ENCODE measurements at places on chromosomes 6 and 20. TPM values are rescaled to one million over a fixed set of nuclear protein-coding genes. Genes with fewer than 3 reads are reported as not detected.

- no peak overlapping the region for H3K4me3 ChIP-seq
- H3K27ac ChIP-seq: no peak overlapping the region
- H3K4me1 ChIP-seq: no peaks in the 10 kb centered on the region
Measured at GRCh38 chr20:37651932-37652331, 41.9 kb upstream of the CTNNBL1 start.

GRCh38 chr6:106099235-106099537 lies 13.1 kb downstream of the PRDM1 start:
- peak overlapping the region; percentile 72 for H3K4me3 ChIP-seq
- DNase-seq: no peak
- H3K27ac ChIP-seq: peak overlapping the region; percentile 80

DNA sequence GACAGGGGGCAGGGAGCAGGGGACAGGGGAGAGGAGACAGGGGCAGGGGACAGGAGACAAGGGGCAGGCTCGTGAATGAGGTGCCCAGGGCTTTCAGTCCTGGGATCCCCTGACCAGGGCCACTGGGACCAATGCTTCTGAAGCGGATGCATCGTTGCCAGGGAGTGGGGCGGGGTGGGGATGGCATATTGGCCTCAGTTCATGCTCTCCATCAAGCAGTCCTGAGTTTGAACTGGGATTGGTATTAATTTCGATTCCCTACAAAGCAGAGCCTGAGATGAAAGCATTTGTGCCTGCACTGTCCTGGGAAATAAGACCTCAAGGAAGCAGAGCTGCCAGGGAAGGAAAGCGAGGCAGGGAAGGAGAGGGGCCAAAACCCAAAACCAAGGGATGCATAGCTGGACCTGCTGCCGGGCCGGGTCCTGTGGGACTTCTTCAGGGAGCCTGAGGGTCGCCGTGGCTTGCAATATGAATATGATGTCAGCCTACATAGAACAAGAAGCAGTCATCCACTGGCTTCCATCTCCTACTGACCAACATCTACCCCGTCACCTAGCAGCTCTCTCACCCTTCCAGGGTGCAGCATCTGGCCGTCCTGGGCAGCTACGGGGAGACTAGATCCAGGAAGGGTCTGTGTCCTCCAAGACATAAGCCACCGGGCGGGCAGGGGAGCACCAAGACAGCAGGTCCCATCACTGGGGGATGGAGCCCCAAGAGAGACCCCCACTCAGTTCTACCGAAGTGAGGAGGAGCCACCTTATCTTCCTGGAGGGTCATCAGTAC lies 233.3 kb downstream of the SYNDIG1 start:
- no peaks in the 10 kb centered on the region for H3K4me1 ChIP-seq
- DNase-seq: no peak
- H3K27me3 ChIP-seq: no peaks in the 10 kb centered on the region
- no peak overlapping the region for H3K4me3 ChIP-seq
- H3K27ac ChIP-seq: no peak overlapping the region

GRCh38 chr6:52109171-52109571 lies 21.8 kb upstream of the PKHD1 start:
- no peaks in the 10 kb centered on the region for H3K36me3 ChIP-seq
- H3K4me1 ChIP-seq: no peaks in the 10 kb centered on the region
- no peak overlapping the region for H3K4me3 ChIP-seq
- H3K27ac ChIP-seq: no peak overlapping the region
- H3K27me3 ChIP-seq: no peaks in the 10 kb centered on the region

- no peak overlapping the region for H3K27ac ChIP-seq
- H3K4me3 ChIP-seq: no peak overlapping the region
- H3K36me3 ChIP-seq: no peaks in the 10 kb centered on the region
- DNase-seq: no peak
- H3K4me1 ChIP-seq: no peaks in the 10 kb centered on the region
Measured at GRCh38 chr6:157607317-157608109, 215.5 kb upstream of the SNX9 start.

DNA sequence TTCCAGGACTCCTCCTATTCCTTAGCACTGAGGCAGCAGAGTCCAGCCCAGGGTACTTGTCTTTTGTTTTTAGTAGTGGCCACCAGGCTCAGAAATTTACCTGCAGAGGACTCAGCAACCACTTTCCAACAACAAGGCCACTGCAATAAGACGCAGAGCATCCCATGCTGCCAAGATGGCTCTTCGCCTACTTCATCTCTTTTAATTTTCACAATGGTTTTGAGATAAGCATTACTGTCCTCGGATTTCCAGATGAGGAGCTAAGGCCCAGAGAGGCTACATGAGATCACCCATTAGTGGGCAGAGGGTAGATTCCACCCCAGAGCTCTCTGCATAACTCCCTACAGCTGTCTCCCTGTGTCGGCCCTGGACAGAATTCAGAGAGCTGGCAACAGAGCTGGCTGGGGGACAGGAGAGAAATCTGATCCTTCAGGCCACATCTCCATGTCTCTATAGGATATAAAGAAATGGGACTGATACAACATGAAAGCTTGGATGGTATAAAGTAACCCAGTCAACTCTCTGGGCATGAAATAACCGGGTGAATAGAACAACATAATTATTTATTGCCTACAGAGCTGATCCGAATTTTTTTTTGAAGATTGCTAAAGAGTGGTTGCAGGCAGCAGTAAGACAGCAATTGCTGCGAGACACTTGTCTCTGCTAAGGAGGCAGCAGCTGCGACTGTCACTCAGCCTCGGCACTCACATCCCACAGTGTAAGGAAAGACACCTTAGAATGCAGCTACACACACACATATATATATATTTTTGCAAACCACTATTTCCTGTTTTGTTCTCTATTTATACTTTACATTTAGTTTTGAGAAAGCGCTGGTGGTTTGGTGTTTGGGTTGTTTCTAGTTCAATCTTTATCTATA lies 37.2 kb downstream of the SCML4 start:
- H3K27ac ChIP-seq: no peak overlapping the region
- H3K4me3 ChIP-seq: no peak overlapping the region
- peak; percentile 21 for DNase-seq
- H3K4me1 ChIP-seq: peaks cover 6% of the 10 kb centered on the region
- H3K27me3 ChIP-seq: peaks cover 3% of the 10 kb centered on the region

Gene SLC22A23
- 2.4 TPM for total RNA-seq

DNA sequence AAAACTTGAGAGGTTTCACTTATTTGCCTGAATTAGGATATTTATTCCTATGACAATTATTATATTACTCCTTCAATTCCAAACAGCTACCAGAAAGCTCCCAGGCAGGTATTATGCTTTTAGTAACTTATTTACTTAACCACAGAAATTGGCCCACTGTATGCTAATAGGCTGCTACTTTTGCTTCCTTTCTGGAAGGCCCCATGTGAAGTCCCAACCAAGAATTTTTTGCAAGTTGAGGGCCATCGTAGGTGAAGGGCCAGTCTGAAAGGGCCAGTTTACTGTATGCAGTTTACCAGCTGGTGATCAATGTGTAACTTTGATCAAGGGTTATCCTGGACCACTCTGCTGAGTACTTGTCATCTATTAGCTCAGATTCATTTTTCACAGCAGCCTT lies 45.0 kb downstream of the EDN1 start:
- H3K36me3 ChIP-seq: no peaks in the 10 kb centered on the region
- no peaks in the 10 kb centered on the region for H3K27me3 ChIP-seq
- peak overlapping the region; percentile 38 for H3K27ac ChIP-seq
- peak; percentile 51 for DNase-seq

- H3K27ac ChIP-seq: no peak overlapping the region
- H3K27me3 ChIP-seq: no peaks in the 10 kb centered on the region
- DNase-seq: no peak
- H3K4me3 ChIP-seq: no peak overlapping the region
- no peaks in the 10 kb centered on the region for H3K36me3 ChIP-seq
- peaks cover 2% of the 10 kb centered on the region for H3K4me1 ChIP-seq
Measured at GRCh38 chr6:38805127-38805655, 90.1 kb downstream of the DNAH8 start.

GRCh38 chr20:48564982-48565539 lies 262.7 kb downstream of the PREX1 start:
- H3K36me3 ChIP-seq: no peaks in the 10 kb centered on the region
- no peak for DNase-seq
- H3K27ac ChIP-seq: no peak overlapping the region

- no peaks in the 10 kb centered on the region for H3K4me1 ChIP-seq
- H3K27me3 ChIP-seq: no peaks in the 10 kb centered on the region
- DNase-seq: no peak
- no peak overlapping the region for H3K4me3 ChIP-seq
- H3K27ac ChIP-seq: no peak overlapping the region
Measured at GRCh38 chr6:168286116-168286515, 33.5 kb downstream of the DACT2 start.

DNA sequence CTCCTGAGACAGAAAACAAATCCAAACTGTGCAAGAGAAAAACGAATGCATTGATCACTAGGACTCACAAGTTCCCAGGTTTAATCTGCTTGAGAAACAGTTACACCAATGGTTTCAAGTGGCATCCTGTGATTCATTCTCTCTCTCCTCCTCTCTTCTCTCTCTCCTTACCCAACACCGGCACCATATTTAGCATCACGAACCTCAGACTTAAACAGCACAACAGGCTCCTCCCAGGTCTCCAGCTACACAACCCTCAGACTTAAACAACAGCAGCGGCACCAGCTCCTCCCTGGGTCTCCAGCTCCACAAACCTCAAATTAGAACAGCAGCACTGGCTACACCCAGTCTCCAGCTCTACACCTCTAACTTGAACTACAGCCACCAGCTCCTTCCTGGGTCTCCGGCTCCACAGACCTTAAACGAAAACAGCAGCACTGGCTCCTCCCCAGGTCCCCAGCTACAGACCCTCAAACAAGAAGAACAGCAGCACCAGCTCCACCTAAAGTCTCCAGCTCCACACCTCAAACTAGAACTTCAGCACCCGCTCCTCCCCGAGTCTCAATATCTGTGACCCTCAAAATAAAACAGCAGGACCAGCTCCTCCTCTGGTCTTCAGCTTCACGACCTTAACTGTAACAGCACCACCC lies 355.9 kb downstream of the PREX1 start:
- no peak for DNase-seq
- no peaks in the 10 kb centered on the region for H3K4me1 ChIP-seq
- no peaks in the 10 kb centered on the region for H3K36me3 ChIP-seq
- no peaks in the 10 kb centered on the region for H3K27me3 ChIP-seq
- H3K4me3 ChIP-seq: no peak overlapping the region

Gene SIRPB2
- total RNA-seq: not detected

Gene LHFPL5
- not detected for total RNA-seq

DNA sequence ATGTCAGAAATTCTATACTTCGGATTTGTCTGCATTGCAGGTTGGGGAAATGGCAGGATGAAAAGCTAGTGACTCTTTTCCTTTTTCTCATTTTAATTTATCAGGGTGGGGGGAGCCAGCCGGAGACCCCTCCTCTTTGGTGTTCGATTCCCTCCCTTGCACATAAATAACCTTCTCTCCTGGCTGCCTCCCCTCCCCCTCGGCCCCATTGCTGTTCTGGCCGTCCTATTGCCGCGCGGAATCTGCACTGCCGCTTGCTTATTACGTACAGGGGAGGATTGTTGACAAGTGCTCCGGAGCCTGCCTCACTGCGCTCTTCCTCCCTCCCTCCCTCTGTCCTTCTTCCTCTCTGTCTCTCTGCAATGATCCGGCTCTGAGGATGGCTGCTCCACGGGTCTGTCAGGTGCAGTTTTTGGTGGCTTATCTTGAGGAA lies 154.7 kb downstream of the JARID2 start:
- H3K4me1 ChIP-seq: peaks cover 23% of the 10 kb centered on the region
- H3K27ac ChIP-seq: no peak overlapping the region
- no peaks in the 10 kb centered on the region for H3K36me3 ChIP-seq
- no peak for DNase-seq

DNA sequence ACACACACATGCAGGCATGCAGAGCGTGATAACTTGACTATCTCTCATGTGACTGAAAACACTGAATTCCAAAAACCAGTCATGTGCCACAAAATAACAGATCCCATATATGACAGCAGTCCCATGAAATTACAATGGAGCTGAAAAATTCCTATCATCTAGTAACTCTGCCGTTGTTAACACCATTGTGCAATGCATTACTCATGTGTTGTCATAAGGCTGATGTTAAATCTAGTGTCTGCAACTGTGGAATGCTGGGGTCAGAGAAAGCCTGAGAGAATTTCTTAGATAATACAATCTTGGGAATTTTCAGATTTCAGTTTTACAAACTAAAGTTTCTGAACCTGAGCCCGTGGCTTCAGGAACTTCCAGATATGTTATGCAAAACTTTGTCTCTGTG lies 70.2 kb downstream of the LYRM4 start:
- no peak overlapping the region for H3K27ac ChIP-seq
- H3K27me3 ChIP-seq: no peaks in the 10 kb centered on the region
- no peak for DNase-seq

GRCh38 chr6:159815410-159815809 lies 15.3 kb downstream of the PNLDC1 start:
- H3K27me3 ChIP-seq: no peaks in the 10 kb centered on the region
- no peak for DNase-seq
- no peaks in the 10 kb centered on the region for H3K36me3 ChIP-seq
- no peak overlapping the region for H3K27ac ChIP-seq
- H3K4me1 ChIP-seq: no peaks in the 10 kb centered on the region
- no peak overlapping the region for H3K4me3 ChIP-seq

DNA sequence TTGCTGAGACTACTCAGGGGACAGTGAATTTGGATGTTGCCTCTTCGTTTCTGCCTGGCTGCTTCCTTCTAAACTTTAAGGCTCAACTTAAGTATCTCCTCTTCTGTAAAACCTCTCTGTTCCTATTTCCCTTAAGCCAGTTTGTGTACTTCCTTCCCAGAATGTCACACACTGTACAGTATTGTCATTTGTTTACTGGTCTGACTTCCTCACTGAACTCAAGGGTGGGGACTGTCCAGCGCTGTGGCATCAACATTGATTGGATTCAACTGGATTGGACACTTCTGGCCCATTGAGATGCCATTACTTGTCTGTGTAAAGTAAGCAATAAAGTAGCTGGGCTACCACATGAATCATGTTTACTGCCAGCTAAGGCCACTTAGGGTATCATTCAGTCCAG lies 69.7 kb downstream of the ANKS1A start:
- no peaks in the 10 kb centered on the region for H3K4me1 ChIP-seq
- H3K27ac ChIP-seq: no peak overlapping the region
- no peak overlapping the region for H3K4me3 ChIP-seq

Gene SMPDL3A
- 0.13 TPM for total RNA-seq

Gene TREML2
- total RNA-seq: 6.8 TPM

GRCh38 chr6:32689531-32690501 lies 23.4 kb upstream of the HLA-DQB1 start:
- H3K36me3 ChIP-seq: no peaks in the 10 kb centered on the region
- peaks cover 25% of the 10 kb centered on the region for H3K4me1 ChIP-seq
- H3K27me3 ChIP-seq: no peaks in the 10 kb centered on the region
- peak; percentile 79 for DNase-seq
- peak overlapping the region; percentile 65 for H3K27ac ChIP-seq

GRCh38 chr6:113596387-113597230 lies 260.5 kb upstream of the MARCKS start:
- no peak overlapping the region for H3K27ac ChIP-seq
- H3K27me3 ChIP-seq: no peaks in the 10 kb centered on the region
- H3K4me3 ChIP-seq: no peak overlapping the region
- no peak for DNase-seq
- no peaks in the 10 kb centered on the region for H3K36me3 ChIP-seq

GRCh38 chr6:34810936-34811632 lies 19.2 kb downstream of the BLTP3A start:
- H3K27ac ChIP-seq: peak overlapping the region; percentile 79
- H3K4me1 ChIP-seq: peaks cover 33% of the 10 kb centered on the region
- H3K27me3 ChIP-seq: no peaks in the 10 kb centered on the region
- no peak overlapping the region for H3K4me3 ChIP-seq

All from GM12878 (cell line).